A172 (cell line): ENCODE measurements at places on chromosomes 2 and 18. TPM values are rescaled to one million over a fixed set of nuclear protein-coding genes. Genes with fewer than 3 reads are reported as not detected.

IHH gene
- total RNA-seq: 0.03 TPM in 1 of 2 replicates, not detected in the other

BOLL gene
- total RNA-seq: not detected in 2 replicates

DNA sequence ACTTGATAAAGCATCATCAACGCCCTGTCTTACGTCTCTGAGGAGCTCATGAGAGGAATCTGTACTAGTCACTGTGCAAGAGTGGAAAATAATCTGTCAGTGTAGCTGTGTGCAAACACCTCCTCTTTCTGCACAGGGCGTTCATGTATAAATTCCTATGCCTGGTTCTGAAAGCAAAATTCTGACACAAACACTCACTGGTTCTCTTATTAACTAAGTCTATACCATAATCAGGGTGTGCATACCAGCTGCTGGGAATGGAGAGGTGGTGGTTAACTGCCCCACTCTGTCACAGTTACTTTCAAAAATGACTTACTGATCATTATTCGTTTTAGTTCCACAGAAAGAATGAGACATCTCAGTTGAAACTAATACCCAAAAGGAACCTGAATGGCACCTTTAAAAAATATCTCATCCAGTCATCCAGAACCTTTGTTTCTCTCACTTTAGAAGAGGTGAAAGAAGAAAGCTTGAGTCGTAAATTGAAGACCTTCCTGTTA, 35.7 kb downstream of the STK39 start:
- no peak for DNase-seq

GRCh38 chr2:95349568-95350322, 52.6 kb downstream of the KCNIP3 start:
- no peak for DNase-seq

GRCh38 chr18:69399253-69399652, 1.4 kb upstream of the DOK6 start:
- no peak for DNase-seq
